SHP77 (cell line): ENCODE measurements at places on chromosomes 2 and 18.

DNA sequence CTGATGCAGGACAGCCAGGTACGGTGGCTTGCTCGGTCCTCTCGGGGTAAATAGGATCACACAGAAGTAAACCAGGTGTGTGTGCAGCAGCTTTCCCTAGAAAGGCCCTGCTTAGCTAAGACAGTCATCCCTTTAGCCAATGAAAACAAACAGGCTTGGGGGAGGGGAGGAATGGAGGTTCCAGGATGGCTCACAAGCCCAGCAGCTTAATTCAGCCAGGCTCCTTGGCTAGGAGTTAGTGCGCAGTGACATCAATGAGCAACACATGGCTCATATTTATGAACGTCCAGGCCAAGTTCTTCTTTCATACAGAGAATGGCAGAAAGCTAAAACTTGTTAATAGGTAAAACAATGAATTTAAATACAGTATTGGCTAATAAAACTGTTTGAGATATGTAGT, 10.2 kb downstream of the IAH1 start:
- DNase-seq: no peak

GRCh38 chr18:79511671-79512301, 116.1 kb downstream of the NFATC1 start:
- no peak for DNase-seq

DNA sequence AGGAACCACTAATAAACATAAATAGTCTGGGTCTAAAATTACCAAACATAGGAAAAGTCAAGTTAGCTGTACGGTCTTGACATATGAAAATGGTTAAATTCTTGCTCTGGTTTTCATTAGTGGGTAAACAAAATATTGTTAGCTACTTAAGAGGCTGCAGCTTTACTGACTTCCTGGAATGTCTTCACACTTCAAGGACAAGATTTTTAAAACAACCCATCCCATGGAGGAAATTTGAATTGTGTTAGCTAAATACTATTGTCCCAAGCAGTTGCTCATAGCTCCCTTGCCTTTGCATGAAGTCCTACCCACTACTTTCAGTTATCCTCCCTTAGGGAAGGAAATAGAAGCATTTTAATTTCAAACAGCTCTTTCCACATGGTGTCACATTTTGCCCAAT, 128.5 kb downstream of the EPHA4 start:
- DNase-seq: no peak

DNA sequence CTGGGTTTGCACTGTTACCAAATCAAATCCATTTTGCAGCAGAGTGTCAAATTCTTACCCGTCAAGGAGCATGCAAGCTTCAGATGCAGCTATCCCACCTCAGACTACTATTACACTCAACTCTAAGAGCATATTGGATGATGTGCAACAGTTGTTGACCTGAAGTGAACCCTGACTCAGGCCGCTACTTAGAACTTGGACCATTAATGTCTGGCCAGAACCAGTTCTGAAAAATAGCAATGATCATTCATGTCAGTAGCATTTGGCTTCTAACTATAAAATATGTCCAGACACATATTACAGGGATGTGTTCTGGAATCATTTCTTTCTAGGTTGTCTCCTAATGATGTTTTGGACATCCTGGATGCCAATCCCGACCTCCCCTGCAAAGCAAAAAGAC, 135.5 kb upstream of the PKDCC start:
- DNase-seq: no peak

DNA sequence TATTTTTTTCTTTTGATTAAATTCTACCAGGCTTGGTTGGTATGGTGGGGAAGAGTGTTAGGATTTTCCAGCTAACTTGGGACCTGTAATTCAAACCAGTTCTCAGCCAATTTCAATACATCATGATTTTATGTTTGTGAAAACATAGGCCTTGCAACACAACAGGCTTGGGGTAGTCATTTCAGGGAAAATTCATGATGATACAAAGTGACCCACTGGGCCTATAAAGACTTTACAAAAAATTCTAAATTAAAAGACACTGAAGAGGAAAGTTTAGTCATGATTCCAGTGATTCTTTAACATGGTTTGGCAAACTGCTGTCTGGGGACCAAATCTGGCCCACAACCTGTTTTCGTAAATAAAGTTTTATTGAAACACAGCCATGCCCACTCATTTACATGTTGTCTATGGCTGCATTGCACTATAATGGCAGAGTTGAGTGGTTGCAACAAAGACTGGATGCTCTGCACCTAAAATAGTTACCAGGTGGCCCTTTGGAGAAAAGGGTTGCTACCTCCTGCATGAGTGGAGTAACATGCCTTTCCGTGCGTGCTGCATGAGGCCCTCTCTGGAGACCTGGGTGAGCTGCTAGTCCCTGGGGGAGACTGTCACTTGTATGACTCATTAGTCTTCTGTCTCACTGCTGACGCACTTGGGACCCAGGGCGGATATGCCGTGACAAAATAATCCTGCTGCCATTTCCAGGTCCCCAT, 73.6 kb downstream of the NPAS2 start:
- peak; percentile 80 for DNase-seq

DNA sequence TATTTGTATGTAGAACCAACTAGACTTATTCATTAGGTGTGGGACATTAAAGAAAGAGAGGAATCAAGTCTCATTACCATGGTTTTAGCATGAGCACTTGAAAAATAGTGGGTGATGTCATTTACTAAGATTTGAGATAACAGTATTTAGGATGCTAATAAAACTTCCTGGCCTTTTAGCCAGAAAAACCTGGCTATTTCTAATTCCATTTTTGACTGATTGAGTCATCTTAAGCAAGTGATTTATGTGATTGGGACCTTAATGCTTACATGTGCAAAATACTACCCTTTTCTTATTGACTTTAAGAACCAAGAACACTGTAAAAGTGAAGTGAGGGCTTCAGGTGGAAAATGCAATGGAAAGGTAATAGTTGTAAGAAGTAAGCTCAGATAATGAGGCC, 196.8 kb upstream of the SESTD1 start:
- no peak for DNase-seq

DNA sequence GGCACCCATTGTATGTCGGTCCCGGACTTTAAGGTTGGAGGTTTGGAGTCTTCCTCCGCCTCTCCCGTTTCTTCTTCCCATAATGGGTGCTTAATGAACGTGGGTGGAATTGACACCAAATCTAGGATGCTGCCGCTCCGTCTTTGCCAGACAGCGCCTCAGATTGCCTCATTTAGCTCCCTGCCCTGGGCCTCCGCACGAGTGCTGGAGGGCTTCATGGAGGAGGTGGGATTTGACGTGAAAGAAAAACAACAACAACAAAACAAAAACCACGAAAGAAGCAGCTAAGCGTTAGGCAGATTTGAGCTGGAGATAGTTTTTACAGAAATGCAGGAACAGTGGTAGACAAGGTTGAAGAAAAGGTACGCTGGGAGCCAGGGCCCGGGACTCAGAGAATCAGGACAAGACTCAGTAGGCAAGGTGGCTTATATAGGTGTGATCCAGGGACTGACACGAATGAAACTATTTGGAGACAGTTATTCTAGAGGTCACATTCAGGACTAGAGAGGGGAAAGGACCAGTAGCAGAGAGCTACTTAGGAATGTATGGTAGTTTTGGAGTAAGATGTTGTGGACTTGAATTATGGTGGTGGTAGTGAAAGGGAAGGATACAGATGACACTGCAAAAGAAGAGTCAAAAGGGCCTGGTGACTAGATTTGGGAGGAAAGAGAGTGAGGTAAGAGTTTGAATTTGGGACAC, 605 bp downstream of the ZNF2 start:
- DNase-seq: no peak

DNA sequence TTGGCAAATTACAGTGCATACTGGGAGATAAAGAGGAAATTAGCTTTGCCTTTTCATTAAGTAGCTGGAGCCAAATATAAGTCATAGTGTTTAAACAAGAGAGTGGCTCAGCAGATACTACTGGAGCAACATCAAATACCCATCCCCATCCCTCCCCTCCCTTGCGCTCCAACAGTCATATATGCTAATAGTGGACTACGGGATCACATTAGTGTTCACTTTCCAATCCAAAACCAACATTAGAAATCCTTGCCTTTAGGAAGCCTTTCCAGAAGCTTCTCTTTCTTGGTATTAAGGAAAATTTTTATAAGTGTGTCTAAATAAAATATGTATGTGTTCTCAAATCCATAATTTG, 1669.3 kb downstream of the SUCLG1 start:
- DNase-seq: no peak

GRCh38 chr2:127032621-127033020, 74.3 kb downstream of the BIN1 start:
- DNase-seq: no peak

- DNase-seq: no peak
Measured at GRCh38 chr18:54828281-54828881, at the start of gene RAB27B. RAB27B (plus strand) TSS chr18:54828477; CDS start chr18:54877586, 49,109 bp downstream.

DNA sequence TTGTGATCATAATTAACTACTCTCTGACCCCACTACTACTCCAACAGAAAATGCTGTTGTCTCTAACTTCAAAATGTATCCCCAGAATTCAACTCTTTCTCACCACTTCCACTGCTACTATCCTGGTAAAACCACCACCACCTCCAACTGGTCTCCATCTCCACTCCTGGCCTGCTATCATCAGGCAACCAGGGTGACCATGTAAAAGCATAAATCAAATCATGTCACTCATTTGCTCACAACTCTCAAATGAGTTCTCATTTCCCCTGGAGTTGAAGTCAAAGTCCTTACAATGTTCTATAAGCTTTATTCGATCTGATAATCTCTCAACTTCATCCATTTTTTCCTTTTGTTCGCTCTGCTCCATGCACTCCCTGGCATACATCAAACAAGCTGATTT, 24.6 kb downstream of the CUL3 start:
- DNase-seq: no peak

GRCh38 chr2:8761529-8762164, 75.8 kb downstream of the KIDINS220 start:
- DNase-seq: peak; percentile 20

DNA sequence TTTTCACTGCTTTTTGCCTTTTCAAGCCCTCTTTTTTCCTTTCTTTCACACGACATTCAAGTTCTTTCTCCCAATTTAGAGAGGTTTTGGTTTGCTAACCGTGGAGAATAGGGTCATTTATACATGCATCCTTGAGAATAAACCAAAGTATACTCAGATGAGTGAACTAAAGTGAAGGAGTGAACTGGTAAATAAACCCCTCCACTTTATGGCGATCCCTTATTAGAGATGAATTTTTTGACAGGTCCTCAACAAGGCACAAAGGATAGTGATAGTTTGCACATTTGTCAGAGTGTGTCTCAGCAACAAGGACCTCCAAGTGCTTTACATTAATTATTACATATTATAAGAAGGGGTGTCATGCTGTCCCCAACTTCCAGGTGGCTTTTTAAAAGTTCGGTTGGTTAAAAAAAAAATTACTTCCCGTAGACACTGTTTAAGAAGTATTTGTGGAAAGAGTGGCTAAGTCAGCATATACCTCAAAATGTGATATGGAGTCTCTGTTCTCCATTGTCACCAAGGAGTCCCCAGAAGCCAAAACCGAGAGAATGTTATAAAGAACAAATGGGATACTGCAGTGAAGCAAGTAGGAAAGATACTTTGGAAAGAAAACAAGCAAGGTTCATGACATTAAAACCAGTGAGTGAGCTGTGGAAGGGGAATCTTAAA, 1.7 kb upstream of the SLC40A1 start:
- DNase-seq: no peak

DNA sequence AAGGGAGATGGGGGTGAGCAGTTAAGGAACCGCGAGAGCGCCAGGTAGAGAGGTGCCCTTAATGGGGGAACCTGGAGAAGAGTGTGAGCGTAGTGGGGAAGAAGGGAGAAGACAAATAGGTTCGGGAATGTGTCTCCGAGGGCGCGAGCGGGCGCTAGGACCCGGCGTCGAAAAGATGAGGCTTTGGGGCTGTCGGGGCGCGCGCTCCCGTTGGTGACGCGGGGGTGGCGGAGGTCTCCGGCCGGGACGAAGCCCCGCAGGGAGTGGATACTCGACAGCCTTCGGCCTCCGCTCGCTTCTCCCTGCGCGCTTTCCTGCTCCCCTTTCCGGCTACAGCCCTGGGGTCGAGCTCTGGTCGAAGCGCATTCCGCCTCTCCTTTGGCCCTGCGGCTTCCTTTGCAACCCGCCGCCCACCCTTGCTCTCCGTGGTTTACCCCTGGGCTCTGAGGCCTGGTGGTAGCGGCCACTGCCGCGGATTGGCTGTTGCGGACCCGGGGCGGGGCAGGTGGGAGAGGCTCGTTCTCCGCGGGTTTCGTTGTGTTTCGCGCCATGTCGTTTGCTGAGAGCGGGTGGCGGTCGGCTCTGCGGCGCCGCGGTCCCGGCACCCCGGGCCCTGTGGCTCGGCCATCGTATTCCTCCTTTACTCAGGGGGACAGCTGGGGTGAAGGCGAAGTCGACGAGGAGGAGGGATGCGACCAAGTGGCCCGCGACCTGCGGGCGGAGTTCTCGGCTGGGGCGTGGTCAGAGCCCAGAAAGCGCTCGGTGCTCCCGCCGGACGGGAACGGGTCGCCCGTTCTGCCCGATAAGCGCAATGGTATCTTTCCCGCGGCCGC, at the start of gene ARL6IP6:
ARL6IP6 (plus strand) TSS at position 545 of the 833 bp plus-strand sequence; CDS start at position 550, 5 bp downstream.
- peak; percentile 71 for DNase-seq

- DNase-seq: no peak
Measured at GRCh38 chr2:175918935-175919334, 83.1 kb downstream of the LNPK start.

DNA sequence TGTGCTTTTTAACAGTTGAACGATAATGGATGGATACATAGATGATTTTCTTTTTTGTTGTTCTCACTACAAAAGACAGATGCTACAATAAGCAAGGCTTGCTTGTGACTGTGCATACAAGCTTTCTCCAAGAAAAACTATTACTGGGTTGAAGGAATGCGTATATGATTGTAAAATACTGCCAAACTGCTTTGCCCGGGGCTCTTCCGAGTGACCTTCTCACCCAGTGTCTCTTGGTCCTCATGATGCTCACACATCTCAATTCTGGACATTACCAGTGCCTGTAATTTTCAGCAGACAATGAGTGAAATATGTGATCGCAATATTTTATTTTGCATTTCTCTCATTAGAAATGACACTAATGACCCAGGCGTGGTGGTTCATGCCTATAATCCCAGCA, 35.9 kb downstream of the INPP5D start:
- no peak for DNase-seq

GRCh38 chr2:210442878-210443277, 33.7 kb downstream of the LANCL1 start:
- DNase-seq: no peak

DNA sequence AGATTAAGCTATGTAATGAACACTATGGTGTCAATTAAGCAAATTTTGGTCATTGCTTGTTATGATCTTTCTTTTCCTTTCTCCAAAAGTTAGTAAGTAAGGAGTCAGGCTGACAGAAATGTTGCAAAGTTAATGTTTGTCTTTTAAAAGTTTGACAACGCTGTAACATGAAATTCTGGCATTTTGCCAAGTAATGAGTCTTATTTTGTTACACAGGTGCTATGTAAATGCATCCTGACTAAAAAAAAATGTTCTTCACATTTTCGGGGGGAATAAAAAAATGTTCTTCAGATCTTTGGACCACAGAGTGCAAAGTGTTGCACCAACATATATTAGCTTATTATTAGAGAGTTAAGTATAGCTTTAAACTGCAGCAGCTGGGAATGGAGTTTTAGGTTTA, 54.8 kb upstream of the PROKR1 start:
- DNase-seq: no peak
